Heart right ventricle (tissue), 16 donors: ENCODE measurements at places on chromosomes 7 and 10.

DNA sequence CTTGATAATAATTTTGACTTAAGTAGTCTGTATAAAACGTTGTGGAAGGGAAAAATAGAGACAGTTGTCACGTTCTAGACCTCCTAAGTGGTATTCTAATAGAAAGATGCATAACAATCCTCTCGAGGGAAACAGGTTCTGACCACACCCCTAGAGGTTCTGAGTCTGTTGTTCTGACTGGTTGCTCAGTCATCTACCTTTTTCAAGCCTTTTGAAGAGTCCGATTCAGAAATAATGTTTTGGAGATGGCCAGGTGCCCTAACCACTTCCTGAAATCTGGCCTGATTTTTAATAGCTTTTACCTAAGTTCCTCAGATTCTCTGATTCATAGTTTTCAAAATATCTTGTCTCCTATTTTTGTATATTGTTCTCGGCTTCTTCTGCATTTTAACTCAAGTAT, 175.6 kb downstream of the HDAC9 start:
- no peak for DNase-seq

DNA sequence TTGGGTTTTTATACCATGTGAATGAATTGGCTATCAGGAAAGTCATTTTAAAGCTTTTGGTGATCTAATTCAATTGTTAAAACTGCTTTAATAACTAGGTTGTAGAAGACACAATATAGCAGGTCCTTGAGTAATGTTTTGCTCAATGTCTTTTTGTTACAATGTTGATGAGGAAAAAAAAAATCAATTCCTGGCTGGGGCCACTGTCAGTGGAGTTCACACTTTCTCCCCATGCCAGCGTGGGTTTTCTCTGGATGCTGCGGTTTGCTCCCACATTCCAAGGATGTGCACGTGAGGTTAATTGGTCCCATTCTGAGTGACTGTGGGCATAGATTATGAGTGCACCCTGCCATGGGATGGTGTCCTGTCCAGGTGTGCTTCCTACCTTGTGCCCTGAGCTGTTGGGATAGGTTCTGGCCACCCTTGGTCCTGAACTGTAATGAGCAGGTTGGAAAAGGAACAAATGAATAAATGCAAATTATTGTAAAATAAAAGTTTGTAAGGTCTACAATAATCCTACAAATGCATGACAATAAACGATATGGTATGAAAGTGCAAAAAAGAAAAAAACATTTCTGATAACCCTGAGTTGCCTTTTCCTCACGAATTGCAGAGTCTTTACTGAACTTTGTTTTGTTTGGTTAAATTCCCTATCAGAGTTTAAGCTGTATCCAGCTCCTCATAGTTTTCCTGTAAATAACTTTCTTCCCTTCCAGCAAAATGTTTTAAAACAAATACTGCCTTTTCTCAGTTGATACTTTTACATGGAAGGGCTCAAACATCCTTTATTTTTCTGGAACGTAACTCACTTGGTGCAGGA, 62.7 kb downstream of the AKR1C4 start:
- DNase-seq: no peak

DNA sequence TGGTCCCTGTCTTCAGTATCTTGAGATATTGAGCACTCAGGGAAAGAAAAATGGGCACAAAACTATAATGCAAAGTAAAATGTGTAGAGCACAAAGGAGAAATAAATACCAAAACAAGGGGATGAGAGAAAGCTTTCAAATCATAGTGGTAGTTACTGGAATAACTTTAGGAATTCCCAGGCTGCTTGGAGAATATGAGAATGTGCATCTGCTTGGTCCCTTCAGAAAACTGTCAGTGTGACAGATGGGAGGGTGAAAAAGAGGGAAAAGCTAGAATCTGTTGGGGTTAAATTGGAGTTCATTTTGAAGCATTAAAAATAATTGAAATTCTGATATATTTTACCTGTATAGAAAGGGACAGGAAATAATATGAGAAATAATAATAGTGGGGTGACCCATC, 15.3 kb downstream of the ST7 start:
- DNase-seq: no peak

GRCh38 chr10:35335133-35336083, 901 bp upstream of the CCNY start:
- DNase-seq: no peak

DNA sequence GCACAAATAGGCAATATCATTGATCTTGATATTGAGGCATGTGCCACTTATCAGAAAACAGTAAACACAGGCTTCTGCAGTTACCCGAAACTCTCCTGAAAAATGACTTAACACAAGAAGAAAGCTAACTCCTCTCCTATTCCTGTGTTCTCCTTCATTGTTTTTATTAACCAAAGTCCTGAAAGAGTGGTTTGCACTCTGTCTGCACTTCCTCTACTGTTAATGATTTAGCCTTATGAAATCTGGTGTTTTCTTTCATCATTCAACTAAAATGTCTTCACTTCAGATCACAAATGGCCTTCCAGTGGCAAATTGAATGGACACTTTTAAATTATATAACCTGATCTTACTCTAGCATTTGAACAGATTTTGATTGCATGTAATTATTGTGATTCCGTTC, 630.6 kb upstream of the PHF14 start:
- no peak for DNase-seq

DNA sequence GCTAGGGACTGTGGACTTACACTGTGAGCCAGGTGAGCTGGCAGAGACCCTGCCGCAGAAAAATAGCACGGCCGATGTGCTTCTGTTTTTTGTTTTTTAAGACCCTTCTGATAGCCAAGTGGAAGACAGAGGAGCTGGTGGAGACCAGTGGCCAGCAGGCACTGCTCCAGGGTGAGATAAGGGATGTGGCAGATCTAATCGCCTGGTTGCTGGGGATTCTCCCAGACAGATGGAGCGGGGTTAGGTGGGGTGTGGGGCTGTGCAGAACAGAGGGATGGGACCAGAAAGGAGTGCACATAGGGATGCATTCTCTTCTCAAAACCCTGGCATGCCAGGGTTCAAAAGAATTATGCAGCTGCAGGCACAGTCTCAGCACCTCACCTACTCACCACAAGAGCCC, 82.2 kb downstream of the VOPP1 start:
- no peak for DNase-seq

GRCh38 chr7:1642291-1642731, 27.8 kb upstream of the ELFN1 start:
- no peak for DNase-seq

- DNase-seq: no peak
Observed at GRCh38 chr10:6035931-6036575, 26.1 kb downstream of the IL2RA start.

DNA sequence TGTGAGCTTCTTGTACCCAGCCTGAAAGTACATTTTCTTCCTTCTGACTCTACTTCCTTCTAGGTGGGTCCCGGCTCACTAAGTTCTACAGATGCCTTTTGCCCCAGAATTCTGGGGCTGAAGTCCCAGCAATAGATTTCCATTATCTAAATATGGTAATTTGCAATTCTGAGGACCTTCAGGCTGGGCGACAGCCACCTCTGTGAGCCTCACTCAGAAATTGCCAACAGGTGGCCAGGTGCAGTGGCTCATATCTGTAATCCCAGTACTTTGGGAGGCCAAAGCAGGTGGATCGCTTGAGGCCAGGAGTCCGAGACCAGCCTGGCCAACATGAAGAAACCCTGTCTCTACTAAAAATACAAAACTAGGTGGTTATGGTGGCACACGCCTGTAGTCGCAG, 23.7 kb downstream of the CREM start:
- DNase-seq: no peak
